ENCODE measurements at places on chromosomes 1 and 21.

- no peak for DNase-seq
Measured at GRCh38 chr1:61647142-61647541, 77.8 kb downstream of the TM2D1 start.

- no peak for DNase-seq
Measured at GRCh38 chr1:30368651-30369240, 354.6 kb downstream of the MATN1 start.

DNA sequence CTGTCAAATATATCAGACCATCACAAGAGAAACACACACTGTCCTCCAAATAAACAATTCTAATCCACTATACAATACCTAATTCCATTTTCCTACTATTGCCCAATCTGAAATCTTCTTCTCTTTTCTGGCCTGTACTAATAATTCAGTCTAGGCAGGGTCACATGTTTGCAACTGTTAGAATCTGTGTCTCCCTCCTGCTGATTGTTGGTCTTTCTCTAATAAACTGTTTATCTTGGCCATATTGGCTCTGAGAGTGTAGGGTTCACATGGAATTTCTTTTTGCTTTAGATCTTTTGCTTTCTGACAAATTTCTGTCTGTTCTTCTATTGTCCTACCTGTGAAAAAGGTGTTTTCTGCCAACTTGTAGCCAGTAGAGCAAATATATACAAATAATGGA, 319.9 kb upstream of the ADAMTS5 start:
- no peak for DNase-seq

DNA sequence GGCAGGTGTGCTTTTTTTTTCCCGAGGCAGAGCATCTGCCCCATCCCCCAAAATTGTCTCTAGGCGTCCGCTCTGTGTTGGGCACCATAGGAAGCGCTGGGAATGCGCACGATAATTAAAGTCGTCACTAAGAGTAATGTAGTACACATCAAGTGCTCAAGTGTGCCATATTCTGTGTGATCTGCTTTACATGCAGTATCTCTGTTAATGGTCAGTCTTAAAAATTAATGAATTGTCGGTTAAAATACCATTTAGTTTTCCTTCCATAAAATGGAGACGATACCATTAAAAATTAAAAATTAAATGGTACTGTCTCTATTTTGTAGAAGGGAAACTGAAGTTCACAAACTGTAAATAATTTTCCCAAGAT, 544 bp upstream of the CCT8 start:
- no peak for DNase-seq

GRCh38 chr1:41356752-41357151, 4.5 kb upstream of the FOXO6 start:
- no peak for DNase-seq

- no peak for DNase-seq
Measured at GRCh38 chr1:7375781-7376660, 395.1 kb upstream of the VAMP3 start.

DNA sequence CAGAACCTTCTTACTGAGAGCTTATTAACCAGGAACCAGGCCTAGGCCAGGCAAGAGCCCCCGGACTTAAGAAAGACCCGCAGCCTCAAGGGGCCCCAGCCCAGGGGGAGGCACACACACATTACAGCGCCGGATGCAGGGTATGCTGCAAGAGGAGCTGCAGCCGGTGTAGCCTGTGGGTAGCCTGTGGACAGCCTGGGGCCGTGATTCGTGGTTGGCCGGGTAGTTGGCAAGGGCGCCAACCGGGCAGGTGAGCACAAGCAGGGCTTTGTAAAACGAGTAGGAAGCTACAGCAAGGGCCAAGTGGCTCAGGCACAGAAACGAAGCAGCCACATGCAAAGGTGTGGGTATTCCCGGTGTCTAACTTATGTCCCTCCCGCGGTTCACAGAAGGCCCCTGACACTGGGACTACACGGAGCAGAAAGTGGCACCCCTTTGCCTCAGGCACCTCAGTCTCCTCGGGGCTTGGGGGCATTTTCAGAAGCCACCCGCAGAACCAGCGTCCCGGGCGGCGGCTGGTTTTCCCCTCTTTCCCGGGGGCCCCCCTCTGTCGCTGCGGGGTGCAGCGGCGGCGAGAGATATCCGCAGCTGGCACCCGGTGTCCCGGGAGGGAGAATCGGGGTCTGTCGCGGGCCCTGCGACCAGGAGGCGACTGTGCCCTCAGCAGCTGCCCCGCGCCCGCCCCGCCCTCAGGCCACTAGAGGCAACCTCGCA, 40.8 kb downstream of the KIAA1614 start:
- no peak for DNase-seq

GRCh38 chr1:235014756-235015155, 113.9 kb downstream of the TOMM20 start:
- DNase-seq = no peak

GRCh38 chr1:24713736-24714135, 31.5 kb upstream of the CLIC4 start:
- no peak for DNase-seq

DNA sequence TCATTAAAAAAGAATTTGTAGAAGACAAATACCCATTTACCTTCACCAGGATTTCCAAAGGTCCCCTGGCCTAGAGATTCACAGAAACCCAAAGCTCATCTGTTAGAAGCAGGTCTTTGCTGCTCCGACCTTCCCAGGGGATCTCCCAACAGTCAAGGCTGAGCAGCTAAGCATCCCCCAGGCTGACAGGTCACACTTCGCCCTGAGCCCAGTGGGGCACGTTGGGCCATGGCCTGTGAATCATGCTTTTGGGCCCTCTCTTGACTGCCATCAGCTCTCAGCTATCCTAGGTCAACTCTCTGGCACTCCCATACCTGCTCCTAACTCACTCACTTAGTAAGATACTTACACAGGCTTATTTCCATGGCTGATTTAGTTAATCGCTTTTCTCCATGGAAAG, 157.7 kb downstream of the DSCAM start:
- DNase-seq = no peak

GRCh38 chr1:83807821-83808220, 191.1 kb downstream of the TTLL7 start:
- DNase-seq = no peak

GRCh38 chr1:18932879-18933278, 23.6 kb downstream of the IFFO2 start:
- no peak for DNase-seq

DNA sequence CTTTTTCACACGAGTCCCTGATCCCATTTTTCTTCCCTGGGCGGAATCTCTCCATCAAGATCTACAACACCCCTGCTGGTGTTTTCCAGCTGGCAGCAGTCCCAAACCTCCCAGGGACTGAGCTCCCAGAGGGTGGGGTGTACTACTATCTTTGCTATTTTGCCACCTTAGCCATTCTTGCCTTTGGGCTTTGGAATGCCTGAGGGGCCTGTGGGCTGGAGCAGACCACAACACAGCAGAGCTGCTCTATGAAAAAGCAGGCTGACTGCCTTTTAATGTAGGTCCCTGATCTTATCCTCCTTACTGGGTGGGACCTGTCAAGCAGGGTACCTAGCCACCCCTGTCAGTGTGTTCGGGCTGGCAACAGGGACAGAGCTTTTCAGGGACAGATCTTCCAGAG, 91.9 kb downstream of the KCNT2 start:
- DNase-seq = no peak

DNA sequence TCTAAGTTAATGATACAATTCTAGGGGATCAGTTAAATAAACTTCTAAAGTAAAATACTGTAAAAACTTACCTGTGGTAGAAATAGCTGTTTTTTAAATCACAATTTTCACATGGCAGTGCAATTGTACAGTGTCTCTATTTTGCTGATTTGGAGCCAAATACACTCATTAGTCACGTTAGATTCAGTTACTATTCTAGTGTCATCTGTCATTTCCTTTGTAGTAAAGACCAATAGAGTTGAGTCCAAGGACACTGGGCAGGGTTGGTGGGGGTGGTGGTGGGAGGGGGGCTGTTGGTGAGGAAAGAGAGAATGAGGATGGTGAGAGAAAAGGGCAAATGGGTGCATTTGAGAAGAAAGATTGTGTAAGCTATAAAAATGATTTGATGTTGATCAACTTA, 33.6 kb downstream of the CD55 start:
- DNase-seq = no peak

DNA sequence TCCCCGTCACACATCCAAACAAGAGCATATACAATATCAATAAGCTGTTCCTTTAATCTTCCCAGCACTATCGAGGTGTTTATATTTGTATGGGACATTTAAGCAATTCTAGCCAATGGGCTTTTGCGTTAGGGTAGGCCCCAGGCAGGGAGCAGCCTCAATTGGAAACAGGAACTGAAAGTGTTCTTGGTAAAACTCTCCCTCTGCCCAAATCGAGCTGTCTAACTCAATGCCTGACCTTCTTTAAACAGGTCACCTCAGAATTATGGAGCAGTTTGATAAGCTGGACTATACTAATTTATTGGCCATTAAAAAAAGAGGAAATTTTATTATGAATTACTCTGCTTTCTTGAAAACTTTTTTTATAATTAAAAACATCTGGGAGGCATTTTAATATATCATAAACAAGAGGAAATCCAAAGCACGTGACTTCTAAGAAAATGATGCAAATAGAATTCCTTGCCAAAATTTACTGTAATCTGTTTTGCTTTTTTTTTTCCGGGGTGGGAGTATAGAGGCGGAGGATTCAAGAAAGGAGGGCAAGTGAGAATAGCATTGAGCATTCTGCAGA, 498.1 kb downstream of the LMO4 start:
- DNase-seq = no peak

- DNase-seq = no peak
Measured at GRCh38 chr1:229561141-229561540, 2.6 kb upstream of the ABCB10 start.

- no peak for DNase-seq
Measured at GRCh38 chr21:20639026-20639425, 359.2 kb upstream of the NCAM2 start.

GRCh38 chr1:36625935-36626310, 143.2 kb upstream of the CSF3R start:
- no peak for DNase-seq

GRCh38 chr1:86750530-86750929, 46.2 kb downstream of the SH3GLB1 start:
- DNase-seq = no peak

DNA sequence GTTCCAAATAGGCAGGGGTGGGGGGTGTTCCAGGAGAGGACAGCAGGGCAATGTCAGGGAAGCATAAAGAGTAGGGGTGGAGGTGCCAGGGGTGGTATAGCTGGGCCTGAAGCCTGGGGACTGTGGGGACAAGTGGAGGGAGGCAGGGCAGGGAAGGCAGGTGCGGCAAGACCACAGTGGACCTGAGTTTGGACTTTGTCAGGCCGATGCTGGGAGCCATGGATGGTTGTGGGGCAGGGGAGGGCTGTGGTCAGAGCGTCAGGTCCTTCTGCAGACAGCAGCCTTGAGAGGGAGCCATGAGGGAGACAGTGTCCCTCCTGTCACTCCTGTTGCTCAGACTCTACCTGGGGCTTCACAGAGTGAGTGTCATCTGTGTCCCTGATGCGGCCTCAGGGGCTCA, 320.3 kb downstream of the PTPRU start:
- no peak for DNase-seq

DNA sequence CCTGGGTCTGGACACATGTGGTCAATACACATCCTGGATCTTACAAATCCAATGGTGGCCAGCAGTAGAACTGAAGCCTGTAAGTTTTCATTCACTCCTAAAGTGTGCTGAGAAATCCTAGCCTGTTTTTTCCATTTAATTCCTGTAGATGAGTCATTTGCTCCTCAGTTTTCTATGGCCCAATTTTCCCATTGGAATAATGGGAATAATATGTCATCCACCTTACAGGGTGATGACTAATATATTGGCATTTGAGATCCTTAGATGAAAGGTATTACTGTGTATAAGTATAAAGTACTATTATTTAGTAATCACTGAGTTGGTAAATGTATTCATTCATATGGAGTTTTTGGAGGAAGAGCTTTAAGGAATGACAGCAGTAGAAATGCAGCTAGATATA, 89.7 kb upstream of the ADAR start:
- no peak for DNase-seq

- DNase-seq = no peak
Measured at GRCh38 chr1:43864111-43865045, 69.2 kb upstream of the ARTN start.

DNA sequence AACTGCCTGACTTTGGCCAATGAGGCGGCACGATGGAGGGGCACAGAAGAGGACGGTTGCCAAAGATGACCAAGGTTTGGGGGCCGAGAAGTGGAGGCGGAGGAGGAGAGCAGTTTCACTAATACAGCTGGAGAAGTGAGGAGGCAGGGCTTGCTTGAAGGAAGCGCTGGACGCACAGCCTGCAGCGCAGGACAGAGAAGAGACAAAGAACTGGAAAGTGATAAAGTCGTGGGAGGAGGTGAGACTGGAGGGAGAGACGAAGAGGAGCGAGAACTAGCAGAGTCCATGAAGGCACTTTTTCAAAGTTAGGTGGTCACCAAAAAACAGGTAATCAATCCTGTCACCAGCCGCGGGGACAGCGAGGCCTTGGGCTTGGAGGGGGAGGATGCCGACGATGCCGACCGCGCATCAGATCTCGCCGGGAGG, 771 bp downstream of the PACC1 start:
- DNase-seq = no peak

DNA sequence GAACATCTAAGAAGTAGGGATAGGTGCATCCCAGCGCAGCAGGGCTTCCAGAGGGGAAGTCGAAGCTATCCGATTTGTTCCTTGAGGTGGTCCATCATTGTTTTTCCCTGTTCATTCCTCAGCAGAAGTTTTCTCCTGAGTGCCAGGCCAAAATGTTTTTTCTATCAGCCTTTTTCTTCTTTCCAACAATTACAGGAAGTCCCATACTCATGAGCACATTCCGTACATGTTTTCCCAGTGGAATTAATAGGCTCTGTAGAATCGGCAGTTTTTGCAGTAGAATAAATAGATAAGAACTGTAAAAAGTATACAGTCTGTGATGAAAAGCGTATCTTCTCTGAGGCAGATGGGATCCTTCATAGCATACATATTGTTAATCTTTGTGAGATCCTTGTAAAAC, 24.8 kb downstream of the CD101 start:
- DNase-seq = no peak

- DNase-seq = no peak
Measured at GRCh38 chr1:231272173-231272572, 31.2 kb downstream of the GNPAT start.

DNA sequence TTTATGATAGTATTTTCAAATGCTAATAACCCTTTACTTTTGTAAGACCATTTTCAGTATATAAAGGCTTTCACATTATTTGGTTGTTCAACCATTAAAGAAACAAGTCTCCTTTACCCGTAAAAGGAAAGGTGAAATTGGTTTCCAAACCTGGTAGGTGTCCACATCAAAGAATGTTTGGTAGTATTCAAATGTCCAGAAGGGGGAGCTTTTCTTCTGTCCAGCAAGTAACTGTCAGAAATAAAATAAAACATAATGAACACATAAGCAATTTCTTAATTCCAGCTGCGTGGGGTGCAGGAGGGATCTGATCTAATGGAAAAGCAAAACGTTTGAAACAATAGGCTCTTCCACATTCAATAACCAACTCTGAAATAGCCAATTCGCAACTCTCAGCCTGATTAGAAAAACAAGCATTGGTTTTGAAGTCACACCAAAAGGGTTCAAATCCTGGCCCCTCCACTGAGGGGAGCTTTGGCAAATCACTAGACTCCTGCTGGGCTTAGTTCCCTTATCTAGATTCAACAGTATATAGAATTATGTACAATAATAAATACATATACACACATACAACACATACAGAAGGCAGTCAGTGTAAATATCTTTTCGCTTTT, 11.0 kb downstream of the YIPF1 start:
- no peak for DNase-seq
